Progenitor cell of endocrine pancreas (in vitro differentiated cells): ENCODE measurements at places on chromosomes 11 and 22.

DNA sequence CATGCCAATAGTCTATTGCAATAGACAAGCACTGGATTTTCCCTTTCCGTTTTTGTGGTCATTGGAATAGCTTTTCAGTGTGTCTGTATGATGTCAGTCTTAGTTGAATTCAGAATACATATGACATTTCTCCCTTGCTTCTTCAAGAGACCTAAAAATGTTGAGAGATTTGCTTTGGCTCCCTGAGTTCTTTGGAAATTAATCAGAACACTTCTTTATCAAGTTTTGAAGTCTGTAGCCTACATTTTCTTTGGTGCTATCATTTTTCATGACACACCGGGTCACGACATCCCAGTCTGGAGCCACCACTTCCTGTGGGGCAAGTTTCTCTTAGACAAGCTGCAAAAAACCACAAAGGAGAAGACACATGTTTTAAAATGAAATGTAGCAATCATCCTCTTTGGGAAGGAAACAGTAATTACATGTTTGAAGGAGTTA lies 847.1 kb downstream of the OPCML start:
- DNase-seq = no peak

DNA sequence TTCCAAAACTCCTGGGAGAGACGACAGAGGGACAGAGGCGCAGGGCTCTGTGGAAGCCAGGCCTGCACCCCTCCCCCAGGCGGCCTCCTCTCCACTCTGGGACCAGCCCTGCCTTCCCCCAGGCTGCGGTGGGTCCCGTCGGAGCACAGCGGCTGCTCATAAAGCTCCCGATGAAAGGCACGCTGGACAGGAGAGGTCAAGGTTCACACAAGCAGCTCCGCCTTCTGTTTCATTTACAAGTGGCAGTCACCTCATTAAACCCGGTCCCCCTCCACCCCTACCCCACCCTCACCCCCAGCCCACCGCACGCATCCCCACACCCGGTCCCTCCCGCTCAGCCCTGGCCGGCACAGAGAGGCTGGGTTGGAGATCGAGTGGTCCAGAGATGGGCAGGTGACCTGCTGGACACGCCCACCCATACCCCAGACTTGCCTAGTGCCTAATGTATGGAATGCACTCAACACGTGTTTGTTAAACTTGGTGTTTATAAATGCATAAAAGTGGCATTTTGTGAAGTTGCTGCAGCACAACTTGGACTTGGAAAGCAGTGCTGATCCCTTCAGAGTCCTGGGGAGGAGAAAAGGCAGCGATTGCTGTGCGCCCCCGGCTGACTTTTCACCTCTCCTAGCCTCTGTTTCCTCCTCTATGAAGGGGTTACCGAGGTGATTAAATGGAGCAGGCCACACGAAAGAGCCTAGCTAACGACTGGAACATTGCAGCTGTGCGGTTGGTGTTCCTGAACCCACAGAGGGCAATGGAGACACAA lies 26.0 kb downstream of the RPUSD4 start:
- no peak for DNase-seq

GRCh38 chr11:124758355-124759265 lies 3.5 kb downstream of the ESAM start:
- DNase-seq = peak; percentile 77

- DNase-seq = no peak
Measured at GRCh38 chr11:115222218-115222862, 281.9 kb downstream of the CADM1 start.

GRCh38 chr11:96222102-96222501 lies 120.9 kb downstream of the MAML2 start:
- no peak for DNase-seq

GRCh38 chr11:11876458-11876857 lies 34.7 kb downstream of the USP47 start:
- no peak for DNase-seq

- no peak for DNase-seq
Measured at GRCh38 chr11:64318766-64319761, 1.1 kb downstream of the PRDX5 start.

- DNase-seq = no peak
Measured at GRCh38 chr11:112644410-112645131, 316.6 kb upstream of the NCAM1 start.

- DNase-seq = no peak
Measured at GRCh38 chr11:7656704-7657103, 16.6 kb downstream of the CYB5R2 start.

- no peak for DNase-seq
Measured at GRCh38 chr11:19551457-19551856, 161.2 kb upstream of the NAV2 start.

- DNase-seq = no peak
Measured at GRCh38 chr11:75339685-75340409, 11.6 kb downstream of the ARRB1 start.

- DNase-seq = no peak
Measured at GRCh38 chr11:93484716-93485115, 58.5 kb downstream of the SMCO4 start.

- DNase-seq = no peak
Measured at GRCh38 chr11:129951201-129951865, 51.3 kb downstream of the PRDM10 start.

- DNase-seq = no peak
Measured at GRCh38 chr11:46363031-46363407, 15.8 kb downstream of the DGKZ start.

- no peak for DNase-seq
Measured at GRCh38 chr22:45651931-45652528, 19.6 kb upstream of the ATXN10 start.

DNA sequence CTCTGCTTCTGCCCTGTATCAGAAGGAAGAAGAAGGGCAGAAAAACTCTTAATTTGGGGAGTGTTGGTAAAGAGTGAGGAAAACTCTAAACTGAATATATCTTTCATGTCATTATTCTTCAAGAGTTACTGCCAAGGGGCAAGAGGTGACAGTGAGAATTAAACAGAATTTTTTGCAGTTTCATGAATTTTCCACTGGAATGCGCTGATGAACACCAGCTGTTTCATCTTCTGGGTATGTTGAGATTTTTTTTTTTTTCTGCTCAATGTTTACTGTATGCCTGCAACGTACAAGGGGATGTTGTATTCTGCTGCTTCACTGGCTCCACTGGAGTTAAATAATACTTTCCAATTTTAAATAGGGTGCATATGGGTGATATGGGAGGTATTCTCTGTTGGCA lies 117.8 kb downstream of the FAM76B start:
- no peak for DNase-seq

- DNase-seq = no peak
Measured at GRCh38 chr11:128201801-128202200, 385.6 kb downstream of the ETS1 start.

GRCh38 chr22:27416511-27417420 lies 384.8 kb downstream of the MN1 start:
- no peak for DNase-seq

- DNase-seq = no peak
Measured at GRCh38 chr11:35662061-35662648, 420 bp upstream of the TRIM44 start.

DNA sequence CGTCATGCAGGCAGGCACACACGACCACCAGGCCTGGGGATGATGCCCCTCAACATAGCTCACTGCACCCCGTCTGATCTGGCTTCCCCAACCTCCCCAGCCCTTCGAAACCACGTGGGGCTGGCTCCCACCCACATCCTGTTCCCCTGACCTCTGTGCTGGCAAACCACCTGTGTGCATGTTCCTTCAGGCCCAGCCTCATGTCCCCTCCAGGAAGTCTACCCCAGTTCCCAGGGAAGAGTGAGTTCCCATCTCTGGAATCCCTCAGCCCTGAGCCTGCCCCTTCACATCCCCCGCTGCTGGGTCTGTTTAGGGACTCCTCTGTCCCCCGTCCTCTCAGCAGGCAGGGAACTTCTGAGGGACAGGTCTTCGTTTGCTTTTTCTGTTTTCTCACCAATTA lies 7.1 kb downstream of the SLC7A4 start:
- no peak for DNase-seq

- no peak for DNase-seq
Measured at GRCh38 chr22:44328326-44328725, 15.6 kb upstream of the SHISAL1 start.

DNA sequence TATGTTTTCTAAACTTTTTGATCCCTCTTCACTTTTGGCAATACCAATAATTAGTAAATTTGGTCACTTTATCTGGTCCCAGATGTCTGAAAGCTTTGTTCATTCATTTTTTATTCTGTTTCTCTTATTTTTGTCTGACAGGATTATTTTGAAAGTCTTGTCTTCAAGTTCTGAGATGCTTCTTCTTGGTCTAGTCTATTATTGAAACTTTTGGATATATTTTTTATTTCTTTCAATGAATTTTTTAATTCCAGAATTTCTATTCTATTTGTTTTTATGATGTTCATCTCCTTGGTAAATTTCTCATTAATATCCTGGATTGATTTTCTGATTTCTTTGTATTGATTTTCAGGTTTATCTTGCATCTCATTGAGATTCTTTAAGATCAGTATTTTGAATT lies 54.1 kb upstream of the RAB38 start:
- DNase-seq = no peak

- DNase-seq = no peak
Measured at GRCh38 chr11:64747961-64748665, 4.2 kb upstream of the RASGRP2 start.

- DNase-seq = no peak
Measured at GRCh38 chr11:11117730-11118129, 235.3 kb downstream of the CSNK2A3 start.

GRCh38 chr11:130071211-130071712 lies 1.6 kb downstream of the APLP2 start:
- DNase-seq = no peak

DNA sequence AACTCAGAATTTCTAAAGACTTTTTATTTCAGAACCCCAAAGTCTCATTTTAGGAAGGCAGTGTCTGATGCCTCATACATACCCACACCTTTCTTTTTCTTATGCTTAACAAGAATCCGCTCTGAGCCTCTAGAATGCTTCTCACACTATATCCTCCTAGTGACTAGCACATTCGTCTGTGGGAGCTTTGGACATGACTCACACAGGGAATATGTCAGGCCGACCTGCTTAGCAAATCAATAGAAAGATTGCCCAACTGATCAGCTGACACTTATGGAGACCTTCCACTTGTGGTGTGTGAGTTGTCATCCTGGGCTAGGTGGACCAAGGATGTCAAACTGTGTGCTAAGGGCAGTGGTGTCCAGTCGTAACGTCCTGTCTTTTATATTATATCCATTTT lies 129.9 kb upstream of the TTC12 start:
- DNase-seq = no peak

DNA sequence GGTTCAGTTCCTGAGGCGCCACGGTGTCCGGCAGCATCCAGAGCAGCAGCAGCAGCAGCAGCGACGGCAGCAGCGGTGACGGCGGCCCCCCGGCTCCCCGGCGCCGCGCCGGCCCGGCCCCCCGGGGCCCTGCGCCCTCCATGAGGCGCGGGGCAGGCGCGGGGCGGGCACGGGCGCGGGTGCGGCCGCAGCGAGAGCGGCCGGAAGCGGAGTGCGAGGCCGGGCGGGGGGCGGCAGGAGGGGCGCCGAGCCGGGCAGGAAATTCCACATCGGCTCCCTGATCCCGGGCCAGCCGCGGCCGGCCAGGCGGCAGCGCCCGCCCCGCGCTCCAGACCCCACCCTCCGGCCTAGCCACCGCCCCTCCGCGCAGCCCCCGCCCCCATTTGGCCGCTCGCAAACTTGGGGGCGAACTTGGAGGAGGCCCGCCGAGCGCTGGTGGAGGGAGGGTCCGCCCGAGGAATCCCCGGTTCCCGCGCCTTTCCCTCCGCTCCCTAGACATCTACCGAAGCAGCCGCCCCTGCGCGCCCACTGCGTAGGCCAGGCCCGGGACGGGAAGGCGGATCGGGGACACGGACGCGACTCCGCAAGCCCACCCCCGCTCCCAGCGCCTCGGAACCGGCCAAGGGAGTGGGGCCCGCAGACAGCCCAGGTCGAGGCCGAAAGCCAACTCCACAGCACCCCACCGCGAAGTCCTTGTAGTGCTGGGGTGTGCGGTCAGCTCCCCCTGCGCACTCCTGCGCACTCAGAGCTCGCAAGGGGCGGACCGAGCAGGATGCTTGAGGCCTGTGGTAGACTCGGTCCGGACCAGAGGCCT lies at the start of gene SCARF2:
TSS of gene SCARF2 (minus strand) at position 213 of the 814 bp plus-strand sequence. CDS start at position 142, 71 bp downstream.
- peak; percentile 63 for DNase-seq

GRCh38 chr11:117186431-117186761 lies 7.9 kb downstream of the SIDT2 start:
- DNase-seq = no peak

GRCh38 chr11:32152216-32152615 lies 61.3 kb downstream of the RCN1 start:
- DNase-seq = no peak
